T-helper 9 cell (primary cell): ENCODE measurements at places on chromosomes 6 and 20.

DNA sequence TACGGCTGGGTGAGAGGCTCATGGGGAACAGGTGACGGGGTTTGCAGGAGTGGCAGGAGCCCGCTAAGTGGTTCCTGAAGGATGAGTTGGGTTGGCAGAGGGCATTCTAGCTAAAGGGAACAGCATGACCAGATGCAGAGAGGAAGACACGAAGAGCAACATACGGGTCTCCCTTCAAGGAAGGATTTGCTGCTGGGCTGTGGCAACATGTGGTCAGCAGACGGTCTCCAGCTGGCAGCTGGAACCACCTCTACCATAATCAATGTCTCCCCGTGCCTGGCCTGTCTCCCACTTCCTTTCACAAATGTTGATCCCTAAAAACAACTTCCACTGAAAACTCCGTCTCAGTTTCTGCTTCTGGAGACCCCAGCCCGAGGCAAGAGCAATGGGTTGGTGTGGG lies 80.6 kb upstream of the SULF2 start:
- DNase-seq = no peak

- DNase-seq = no peak
Measured at GRCh38 chr20:19291024-19291817, 78.8 kb downstream of the SLC24A3 start.

GRCh38 chr20:59122566-59122919 lies 41.1 kb upstream of the ZNF831 start:
- DNase-seq = no peak

- DNase-seq = peak; percentile 21
Measured at GRCh38 chr6:134111062-134111677, 58.7 kb upstream of the SLC2A12 start.

DNA sequence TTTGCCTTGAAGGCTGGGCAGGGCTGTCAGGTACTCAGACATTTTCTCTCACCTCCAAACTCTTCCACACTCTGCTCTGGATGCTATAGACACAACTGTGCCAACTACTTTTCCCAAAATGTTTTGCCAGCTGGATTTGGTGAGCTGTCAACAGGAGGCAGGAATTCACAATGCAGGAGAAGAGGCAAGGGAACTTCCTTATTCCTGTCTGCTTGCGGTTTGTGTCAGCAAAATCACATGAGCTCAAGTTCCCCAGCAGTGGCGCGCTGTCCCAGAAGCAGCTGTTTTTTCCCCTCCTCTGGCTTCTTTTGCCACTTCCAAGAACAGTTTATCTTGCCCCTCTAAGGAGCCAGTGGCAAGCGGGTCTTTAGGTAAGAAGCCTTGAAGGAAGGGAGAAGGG lies 608.2 kb downstream of the PRKN start:
- DNase-seq = no peak

DNA sequence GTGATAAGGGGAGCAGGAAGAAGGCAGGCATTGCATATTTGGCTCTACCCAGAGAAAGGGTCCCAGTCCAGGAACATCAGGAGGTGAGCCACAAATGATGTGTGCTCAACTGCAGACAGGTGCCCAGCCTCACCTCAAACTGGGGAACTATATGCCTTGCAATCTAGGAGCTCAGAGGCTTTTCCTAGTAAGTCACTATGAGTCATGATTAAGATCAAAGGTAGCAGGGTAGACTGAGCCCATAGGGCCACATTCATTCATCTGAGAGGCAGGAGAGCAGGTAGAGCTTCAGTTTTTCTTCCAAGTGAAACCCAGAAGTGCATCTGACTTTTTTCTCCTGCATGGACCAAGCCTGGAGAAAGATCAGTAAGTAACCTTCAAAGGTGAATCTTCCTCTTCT lies 31.3 kb downstream of the MARCKS start:
- DNase-seq = no peak
